ENCODE measurements at places on chromosomes 16 and 17. TPM values are rescaled to one million over a fixed set of nuclear protein-coding genes. Genes with fewer than 3 reads are reported as not detected.

- no peak for DNase-seq
Observed at GRCh38 chr16:80652441-80652840, 111.6 kb downstream of the DYNLRB2 start.

- DNase-seq = no peak
Observed at GRCh38 chr17:64063766-64064224, 43.4 kb upstream of the ICAM2 start.

DNA sequence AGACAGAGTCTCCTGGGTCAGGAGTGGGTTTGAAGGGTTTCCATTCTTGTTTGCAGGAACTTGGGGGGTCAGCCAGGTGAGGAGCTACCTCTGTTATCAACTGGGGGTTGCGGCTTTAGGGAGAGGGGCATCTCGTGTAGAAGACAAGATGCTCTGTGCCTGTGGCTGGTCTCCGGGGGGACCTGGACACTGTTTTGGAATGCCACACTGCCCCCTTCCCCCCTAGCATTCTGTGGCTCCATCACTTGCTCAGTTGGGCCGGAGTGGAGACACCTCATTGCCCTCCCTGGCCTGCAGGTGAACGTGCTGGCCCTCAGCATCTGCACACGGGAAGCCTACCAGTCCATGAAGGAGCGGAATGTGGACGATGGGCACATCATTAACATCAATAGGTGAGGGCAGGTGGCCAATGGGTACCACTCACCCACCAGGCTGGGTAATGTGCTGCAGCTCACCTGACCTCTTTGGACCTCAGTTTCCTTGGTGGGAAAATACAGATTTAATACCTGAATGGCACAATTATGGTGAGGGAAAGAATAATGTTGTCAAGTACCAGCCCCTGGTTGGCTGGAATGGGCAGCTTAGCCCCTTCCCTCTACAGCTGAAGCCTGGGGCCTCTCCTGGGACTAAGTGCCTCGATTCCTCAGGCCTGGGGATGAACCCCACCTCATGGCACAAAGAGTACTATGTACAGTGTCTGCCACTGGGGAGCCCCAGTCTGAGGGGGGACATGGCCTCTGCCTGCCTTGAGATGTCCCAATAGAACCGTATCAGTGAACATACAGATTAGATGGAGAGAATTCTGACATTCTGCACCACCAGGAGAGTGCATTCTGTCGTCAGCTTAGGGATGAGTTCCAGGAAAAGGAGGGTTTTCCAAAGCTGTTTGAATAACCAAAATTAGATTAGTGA is 3.3 kb upstream of the MRM1 start:
- DNase-seq = no peak

The CETP gene
- not detected for total RNA-seq

All from kidney epithelial cell (primary cell).